ENCODE measurements at places on chromosomes 13 and 19. TPM values are rescaled to one million over a fixed set of nuclear protein-coding genes. Genes with fewer than 3 reads are reported as not detected.
A peak's percentile ranks its signal among the peaks of the same experiment; 100 is the strongest.

DNA sequence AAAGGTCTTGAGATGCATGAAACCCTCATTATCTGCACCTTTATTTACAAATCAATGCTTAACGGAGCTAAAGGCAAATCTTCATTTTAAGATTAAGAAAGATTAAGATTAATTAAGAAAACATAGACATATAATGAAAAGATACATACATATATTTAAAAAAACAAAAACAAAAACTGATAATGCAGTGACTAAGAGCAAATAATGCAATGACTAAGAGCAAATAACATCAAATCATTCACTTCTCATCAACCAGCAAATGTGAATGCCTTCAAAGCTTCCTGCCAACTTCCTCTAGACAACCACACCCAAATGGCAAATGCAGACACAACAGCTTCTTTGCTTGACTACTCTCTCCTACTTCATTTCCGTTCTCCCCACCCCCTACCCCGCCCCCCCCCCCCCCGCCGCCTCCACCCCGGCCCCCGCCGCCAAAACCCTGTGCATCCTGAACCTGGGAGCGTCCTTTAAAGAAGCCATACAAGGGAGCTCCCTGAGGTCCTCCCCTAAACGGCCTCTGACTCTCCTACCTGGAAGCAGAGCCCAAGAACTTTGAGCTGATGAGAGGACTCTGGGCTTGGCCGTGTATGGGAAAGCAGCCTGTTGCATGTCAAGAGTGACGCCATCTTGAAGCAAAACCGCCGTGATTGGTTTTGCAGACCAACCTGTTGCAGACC lies 24.5 kb downstream of the TEX101 start:
- H3K27me3 ChIP-seq, result peaks cover 6% of the 10 kb centered on the region
- peaks cover 15% of the 10 kb centered on the region for H3K4me1 ChIP-seq
- H3K27ac ChIP-seq, result no peak overlapping the region
- H3K36me3 ChIP-seq, result no peaks in the 10 kb centered on the region

LILRB3 gene
- 9.1 TPM for total RNA-seq

SPACA4 gene
- not detected for total RNA-seq

NCAN gene
- total RNA-seq, result 0.17 TPM

BEST2 gene
- total RNA-seq, result not detected

PABPC3 gene
- total RNA-seq, result under 0.01 TPM

DNA sequence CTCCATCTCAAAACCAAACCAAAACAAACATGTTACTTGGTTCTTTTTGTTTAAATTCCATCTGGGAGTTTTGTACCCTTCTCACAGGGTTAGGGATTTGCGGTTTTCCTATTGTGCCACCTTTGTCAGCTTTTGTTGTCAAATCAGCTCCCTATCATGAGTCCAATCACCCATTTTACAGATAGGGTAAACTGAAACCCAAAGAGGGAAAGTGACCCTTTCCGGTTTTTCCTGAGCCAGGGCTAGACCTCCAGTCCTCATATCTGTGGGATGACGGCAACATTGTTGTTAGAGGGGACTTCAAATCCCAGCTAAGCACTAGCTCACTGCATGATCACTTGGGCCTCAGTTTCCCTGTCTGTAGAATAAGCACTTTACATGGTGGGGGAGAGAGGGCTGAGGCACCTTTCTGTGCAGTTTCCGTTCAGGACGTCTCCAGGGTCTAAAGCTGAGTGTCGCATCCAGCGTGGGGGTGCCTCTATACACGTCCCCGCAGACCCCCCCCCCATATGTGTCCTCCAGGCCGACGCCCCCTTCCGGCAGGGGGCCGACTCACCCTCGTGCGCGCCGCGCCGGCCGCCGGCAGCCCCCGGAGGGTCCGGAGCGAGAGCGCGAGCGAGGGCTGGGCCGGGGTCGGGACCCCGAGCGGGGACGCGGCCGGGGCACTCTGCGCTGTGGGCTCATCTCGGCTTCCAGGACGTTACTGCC lies 3.9 kb downstream of the CCDC194 start:
- H3K4me3 ChIP-seq, result peak overlapping the region; percentile 49
- no peak for DNase-seq
- H3K27ac ChIP-seq, result no peak overlapping the region
- peaks cover 74% of the 10 kb centered on the region for H3K27me3 ChIP-seq

GRCh38 chr13:111666164-111666776 lies 345.8 kb downstream of the TEX29 start:
- H3K4me3 ChIP-seq, result no peak overlapping the region
- H3K27me3 ChIP-seq, result peaks cover 14% of the 10 kb centered on the region
- no peaks in the 10 kb centered on the region for H3K36me3 ChIP-seq
- DNase-seq, result no peak
- H3K27ac ChIP-seq, result no peak overlapping the region

DNA sequence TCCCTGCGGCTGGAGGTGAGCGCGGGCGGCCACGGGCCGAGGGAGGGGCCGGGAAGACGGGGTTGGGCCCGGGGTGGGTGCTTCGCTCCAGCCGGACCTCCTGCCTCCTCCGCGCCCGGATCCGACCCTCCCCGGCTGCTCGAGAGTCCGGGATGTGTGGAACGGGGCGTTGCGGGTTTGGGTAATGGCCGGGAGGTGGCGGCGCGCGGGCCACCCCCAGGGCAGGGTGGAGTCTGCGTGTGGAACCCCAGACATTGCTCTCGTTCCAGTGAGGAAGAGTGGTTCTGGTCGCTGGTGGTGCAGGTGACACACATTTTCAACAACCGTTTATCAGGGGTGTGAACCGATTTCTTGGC lies 38.8 kb downstream of the ARHGEF7 start:
- no peaks in the 10 kb centered on the region for H3K36me3 ChIP-seq
- H3K27ac ChIP-seq, result peak overlapping the region; percentile 94
- H3K4me3 ChIP-seq, result peak overlapping the region; percentile 85

GRCh38 chr19:10983026-10983425 lies 22.2 kb downstream of the SMARCA4 start:
- no peak overlapping the region for H3K27ac ChIP-seq
- H3K36me3 ChIP-seq, result peaks cover 44% of the 10 kb centered on the region
- H3K27me3 ChIP-seq, result no peaks in the 10 kb centered on the region
- no peak overlapping the region for H3K4me3 ChIP-seq
- H3K4me1 ChIP-seq, result no peaks in the 10 kb centered on the region
- DNase-seq, result no peak

DNA sequence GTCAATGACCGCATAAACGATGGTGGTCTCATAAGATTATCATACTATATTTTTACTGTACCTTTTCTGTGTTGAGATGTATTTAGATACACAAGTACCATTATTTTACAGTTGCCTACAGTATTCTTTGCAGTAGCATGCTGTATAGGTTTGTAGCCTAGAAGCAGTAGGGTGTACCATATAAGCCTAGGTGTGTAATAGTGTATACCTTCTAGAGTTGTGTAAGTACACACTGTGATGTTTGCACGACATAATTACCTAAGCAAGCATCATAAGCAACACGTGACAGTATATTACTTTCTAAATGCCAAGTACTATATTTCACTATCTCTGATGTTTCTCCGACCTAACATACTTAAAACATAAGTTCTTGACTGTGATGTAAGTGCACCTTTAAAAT lies 2.7 kb downstream of the LPAR6 start:
- H3K4me3 ChIP-seq, result peak overlapping the region; percentile 51
- no peaks in the 10 kb centered on the region for H3K36me3 ChIP-seq
- H3K4me1 ChIP-seq, result peaks cover 4% of the 10 kb centered on the region
- no peaks in the 10 kb centered on the region for H3K27me3 ChIP-seq

FOXA3 gene
- not detected for total RNA-seq

- H3K4me3 ChIP-seq, result peak overlapping the region; percentile 91
- peaks cover 40% of the 10 kb centered on the region for H3K36me3 ChIP-seq
- no peak for DNase-seq
- H3K27me3 ChIP-seq, result no peaks in the 10 kb centered on the region
- H3K4me1 ChIP-seq, result peaks cover 23% of the 10 kb centered on the region
Observed at GRCh38 chr19:1593501-1593772, 772 bp upstream of the MBD3 start.

- H3K4me3 ChIP-seq, result peak overlapping the region; percentile 76
- H3K36me3 ChIP-seq, result peaks cover 8% of the 10 kb centered on the region
- no peaks in the 10 kb centered on the region for H3K27me3 ChIP-seq
- H3K4me1 ChIP-seq, result peaks cover 21% of the 10 kb centered on the region
- DNase-seq, result no peak
Observed at GRCh38 chr19:52638601-52639000, 446 bp upstream of the ZNF83 start.

DNA sequence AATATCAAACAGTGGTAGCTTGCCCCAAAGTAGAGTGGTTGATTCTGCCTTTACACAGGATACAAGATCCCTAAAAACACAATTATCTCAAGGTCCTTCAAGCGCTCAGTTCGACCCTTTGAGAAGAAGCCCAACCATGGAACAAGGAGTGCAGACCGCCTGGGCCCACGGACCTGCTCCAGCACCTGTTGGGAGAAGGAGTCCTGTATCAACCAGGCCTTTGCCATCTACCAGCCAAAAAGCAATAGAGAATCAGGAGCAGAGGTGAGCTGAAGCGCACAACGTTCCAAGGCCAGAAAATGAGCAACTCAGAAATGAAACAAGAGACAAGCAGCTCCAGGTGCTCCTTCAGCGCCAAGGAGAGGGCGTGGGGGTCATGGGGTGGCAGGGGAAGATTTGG lies 6.3 kb upstream of the LILRB3 start:
- H3K4me3 ChIP-seq, result no peak overlapping the region
- peaks cover 31% of the 10 kb centered on the region for H3K27me3 ChIP-seq
- DNase-seq, result no peak

RNF6 gene
- 22.9 TPM for total RNA-seq

PALM gene
- 93.4 TPM for total RNA-seq

DNA sequence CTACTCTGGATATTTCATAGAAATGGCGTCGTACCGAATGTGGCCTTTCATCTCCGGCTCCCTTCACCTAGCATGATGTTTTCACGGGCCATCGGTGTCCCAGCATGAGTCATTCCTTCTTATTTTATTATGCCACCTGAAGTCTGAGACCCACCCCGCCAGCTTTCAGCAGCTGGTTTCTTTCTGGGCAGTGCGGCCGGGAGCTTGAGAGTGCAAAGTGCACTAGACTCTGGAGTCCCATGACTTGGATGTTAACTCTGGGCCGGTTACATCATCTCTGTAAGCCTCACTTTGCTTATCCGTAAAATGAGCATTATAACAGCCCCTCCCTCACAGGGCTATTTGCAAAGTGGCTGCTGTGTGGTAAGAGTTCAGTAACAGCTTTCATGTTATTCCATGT lies 5.8 kb upstream of the KMT5C start:
- H3K4me3 ChIP-seq, result no peak overlapping the region
- no peaks in the 10 kb centered on the region for H3K36me3 ChIP-seq
- H3K4me1 ChIP-seq, result peaks cover 7% of the 10 kb centered on the region
- peaks cover 43% of the 10 kb centered on the region for H3K27me3 ChIP-seq
- no peak overlapping the region for H3K27ac ChIP-seq
- no peak for DNase-seq

GRCh38 chr13:106515635-106516254 lies 19.7 kb downstream of the EFNB2 start:
- no peak overlapping the region for H3K4me3 ChIP-seq
- no peaks in the 10 kb centered on the region for H3K36me3 ChIP-seq

GRCh38 chr13:93262729-93263345 lies 36.2 kb downstream of the GPC6 start:
- no peak overlapping the region for H3K4me3 ChIP-seq
- no peak for DNase-seq
- no peaks in the 10 kb centered on the region for H3K4me1 ChIP-seq
- H3K27ac ChIP-seq, result no peak overlapping the region

FAM124A gene
- 18.2 TPM for total RNA-seq

ABCC4 gene
- 6.3 TPM for total RNA-seq

GRCh38 chr19:13428352-13428751 lies 77.9 kb downstream of the CACNA1A start:
- H3K27me3 ChIP-seq, result no peaks in the 10 kb centered on the region
- no peaks in the 10 kb centered on the region for H3K4me1 ChIP-seq
- DNase-seq, result no peak
- no peak overlapping the region for H3K4me3 ChIP-seq
- H3K27ac ChIP-seq, result no peak overlapping the region

- no peaks in the 10 kb centered on the region for H3K36me3 ChIP-seq
- H3K4me1 ChIP-seq, result no peaks in the 10 kb centered on the region
- H3K4me3 ChIP-seq, result no peak overlapping the region
Observed at GRCh38 chr13:80379245-80379644, 38.3 kb upstream of the SPRY2 start.

- no peak overlapping the region for H3K27ac ChIP-seq
- H3K36me3 ChIP-seq, result no peaks in the 10 kb centered on the region
- H3K4me1 ChIP-seq, result peaks cover 7% of the 10 kb centered on the region
- H3K27me3 ChIP-seq, result no peaks in the 10 kb centered on the region
- DNase-seq, result no peak
Observed at GRCh38 chr19:16039545-16039944, 36.8 kb upstream of the TPM4 start.

GRCh38 chr13:54637366-54637765 lies 1608.8 kb downstream of the OLFM4 start:
- H3K27ac ChIP-seq, result no peak overlapping the region
- H3K27me3 ChIP-seq, result no peaks in the 10 kb centered on the region
- H3K4me3 ChIP-seq, result no peak overlapping the region
- H3K4me1 ChIP-seq, result no peaks in the 10 kb centered on the region
- no peaks in the 10 kb centered on the region for H3K36me3 ChIP-seq

DNA sequence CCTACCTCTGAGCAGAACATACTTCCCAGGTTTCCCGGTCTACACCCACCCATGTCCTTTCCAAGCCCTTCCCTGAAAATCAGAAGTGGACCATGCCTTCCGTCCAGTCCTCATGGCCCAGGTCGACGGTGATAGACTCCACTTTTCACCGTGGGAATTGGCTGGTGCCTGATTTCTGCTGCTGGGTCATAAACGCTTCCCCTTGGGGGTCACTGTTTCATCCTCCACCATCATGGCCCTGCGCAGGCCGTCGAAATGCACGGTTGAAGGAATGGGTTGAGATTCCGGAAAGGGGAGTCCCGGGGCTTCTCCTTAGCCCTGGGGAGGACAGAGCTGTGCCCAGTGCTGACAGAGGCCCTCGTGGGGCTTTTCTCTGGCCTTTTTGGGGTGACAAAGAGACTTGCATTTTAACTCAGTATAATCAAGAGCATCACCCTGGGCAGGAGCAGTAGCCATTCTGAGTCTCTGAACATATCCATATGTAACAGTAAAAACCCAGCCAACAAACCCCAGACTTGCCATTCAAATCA lies 75.5 kb downstream of the SOX1 start:
- H3K36me3 ChIP-seq, result no peaks in the 10 kb centered on the region
- H3K4me1 ChIP-seq, result no peaks in the 10 kb centered on the region
- H3K27ac ChIP-seq, result no peak overlapping the region
- H3K27me3 ChIP-seq, result no peaks in the 10 kb centered on the region

DNA sequence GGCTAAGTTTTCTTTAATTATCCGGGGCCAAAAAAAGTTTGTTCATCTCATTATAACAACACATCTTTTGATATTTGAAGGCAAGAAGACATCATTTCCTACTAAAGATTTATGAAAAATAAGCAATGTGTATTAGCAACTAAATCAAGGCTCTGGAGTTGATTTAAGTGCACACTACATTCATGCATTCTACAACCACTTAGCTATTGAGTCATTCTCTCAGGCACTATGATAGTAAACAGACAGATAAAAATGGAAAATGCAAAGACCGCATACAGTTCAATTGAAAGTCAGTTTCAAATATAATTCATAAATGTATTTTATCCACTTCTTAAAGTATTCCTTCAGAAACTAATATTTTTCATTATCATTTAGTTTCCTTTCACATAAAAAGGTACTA lies 1395.2 kb downstream of the PCDH9 start:
- no peaks in the 10 kb centered on the region for H3K4me1 ChIP-seq
- no peaks in the 10 kb centered on the region for H3K27me3 ChIP-seq
- no peak for DNase-seq
